ENCODE measurements at places on chromosomes 7 and 10.

DNA sequence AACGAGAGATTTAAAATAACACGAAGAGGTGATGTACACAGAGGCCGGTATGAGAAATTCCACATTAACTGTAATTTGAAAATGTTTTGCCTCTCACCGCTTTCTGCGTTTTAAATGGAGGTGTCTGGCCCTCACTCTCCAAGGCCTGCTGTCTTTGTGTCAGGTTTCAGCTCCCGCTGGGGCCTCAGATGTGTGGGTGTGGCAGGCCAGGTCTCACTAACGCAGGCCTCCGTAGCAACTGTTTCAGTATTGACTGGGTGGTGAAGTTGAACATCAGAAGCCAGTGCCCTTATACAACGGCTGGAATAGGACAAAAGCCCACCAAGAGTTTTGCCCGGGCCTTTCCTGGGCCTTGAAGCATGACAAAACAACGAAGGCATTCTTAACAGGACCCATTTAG lies 303.1 kb downstream of the ADARB2 start:
- no peak for DNase-seq

DNA sequence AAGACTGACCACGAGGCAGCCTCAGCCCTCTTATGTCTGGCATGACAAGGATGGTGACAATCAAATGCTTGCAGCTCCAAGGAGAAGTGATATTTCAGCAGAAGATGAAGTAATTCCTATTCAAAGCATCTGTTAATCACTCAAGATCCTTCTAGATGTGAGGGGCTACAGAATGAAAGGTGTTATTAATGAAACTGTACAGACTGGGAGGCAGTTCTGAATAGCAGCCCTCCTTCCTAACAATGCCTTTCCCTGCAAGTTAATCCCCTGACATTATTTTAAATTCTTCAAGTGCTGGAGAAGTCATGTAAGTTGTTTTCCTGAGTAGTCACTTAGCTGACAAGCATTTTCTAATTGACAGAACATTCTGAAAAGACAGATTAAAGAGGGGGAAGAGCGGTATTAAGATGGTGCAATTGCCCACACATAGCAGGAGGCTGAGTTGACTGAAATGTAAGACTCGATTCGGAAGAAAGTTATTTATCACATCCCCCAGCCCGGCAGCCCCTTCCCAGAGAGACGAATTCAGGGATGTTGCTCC lies 300.8 kb downstream of the GRID1 start:
- DNase-seq = no peak

DNA sequence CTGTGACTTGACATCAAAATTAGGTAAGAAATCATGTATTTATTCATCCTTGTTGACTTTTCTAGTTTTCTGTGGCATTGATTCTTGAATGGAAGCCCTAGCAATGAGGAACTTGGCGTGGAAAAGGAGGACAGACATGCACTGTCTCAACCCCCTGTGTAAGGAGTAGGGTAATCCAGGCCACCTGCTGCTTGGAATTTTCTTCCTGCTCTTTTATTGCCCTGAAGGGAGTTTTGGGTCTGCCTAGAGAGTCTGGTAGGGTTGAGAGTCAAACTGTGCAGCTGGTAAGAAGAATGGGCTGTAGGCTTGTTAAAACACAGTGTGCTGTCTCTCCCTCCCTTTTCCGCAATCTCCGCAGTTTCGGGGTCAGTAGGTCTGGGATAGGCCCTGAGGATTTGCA lies 19.7 kb downstream of the ZNF32 start:
- no peak for DNase-seq

DNA sequence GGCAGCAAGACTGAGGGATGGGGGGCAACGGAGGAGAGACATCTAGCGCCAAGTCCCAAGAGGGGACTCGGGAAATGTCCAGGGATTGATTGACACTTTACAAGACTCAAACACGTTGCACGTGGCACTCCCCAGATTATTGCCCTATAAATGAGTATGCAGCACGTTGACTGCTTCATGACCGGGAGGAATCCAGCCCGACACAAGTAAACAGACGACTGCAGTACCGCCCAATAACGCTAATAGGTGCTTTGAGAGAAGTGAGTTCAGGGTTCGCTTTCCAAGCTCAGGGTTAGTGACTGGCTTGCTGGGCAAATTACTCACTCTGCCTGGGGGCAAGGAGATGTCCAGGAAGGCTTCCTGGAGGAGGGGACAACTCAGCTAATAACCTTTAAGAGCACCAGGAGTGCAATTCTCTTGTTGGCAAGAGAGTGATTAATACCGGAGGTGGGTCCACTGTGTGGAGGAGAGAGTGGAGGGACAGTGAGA lies 73.3 kb upstream of the MYL10 start:
- no peak for DNase-seq

DNA sequence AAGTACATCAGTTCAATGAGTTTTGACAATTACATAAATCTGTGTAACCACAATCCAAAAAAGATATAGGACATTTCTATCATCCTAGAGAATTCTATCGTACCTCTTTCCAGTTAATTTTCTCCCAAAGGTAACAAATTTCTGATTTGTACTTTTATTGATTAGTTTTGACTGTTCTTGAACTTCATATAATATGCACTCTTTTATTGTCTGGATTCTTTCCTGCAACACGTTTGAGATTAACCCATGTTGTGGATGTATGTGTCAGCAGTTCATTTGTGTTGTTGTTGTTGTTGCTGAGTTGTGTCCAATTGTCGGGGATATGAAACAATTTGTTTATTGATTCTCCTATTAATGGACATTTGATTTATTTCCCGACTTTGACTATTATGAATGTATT lies 145.9 kb upstream of the WDR11 start:
- DNase-seq = no peak

- DNase-seq = no peak
Observed at GRCh38 chr7:122919643-122920181, 33.5 kb upstream of the CADPS2 start.

DNA sequence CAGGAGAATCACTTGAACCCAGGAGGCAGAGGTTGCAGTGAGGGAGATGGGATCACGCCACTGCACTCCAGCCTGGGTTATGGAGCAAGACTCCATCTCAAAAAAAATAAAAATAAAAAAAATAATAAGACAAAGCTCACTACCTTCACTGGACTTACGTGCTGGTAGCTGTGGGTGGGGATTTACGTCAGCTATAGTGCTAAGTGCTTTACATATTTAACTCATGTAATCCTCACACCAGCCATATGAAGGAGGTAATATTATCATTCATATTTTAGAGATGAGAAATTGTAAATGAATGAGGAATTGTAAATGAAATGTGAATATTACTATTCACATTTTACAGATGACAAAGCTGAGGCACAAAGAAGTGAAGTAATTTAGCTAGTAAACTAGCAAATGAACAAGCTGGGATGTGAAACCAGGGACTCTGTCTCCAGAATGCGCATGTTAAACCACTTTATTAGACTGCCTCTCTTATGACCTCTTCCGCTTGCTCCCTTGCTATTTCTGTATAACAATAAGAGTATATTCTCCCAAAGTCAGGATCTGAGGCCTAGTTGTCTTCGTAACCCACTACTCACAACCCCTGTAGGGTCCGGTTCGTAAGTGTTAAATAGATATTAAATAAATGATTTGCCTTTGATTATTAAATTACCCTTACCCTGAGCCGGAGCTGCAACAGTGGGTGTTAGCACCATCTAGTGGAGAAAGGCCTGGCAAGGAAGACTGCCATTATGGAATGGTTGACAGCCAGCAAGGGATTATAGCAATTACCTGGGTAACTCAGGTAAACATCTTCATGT lies 70.2 kb downstream of the HTR7 start:
- DNase-seq = no peak

- no peak for DNase-seq
Observed at GRCh38 chr7:156100086-156100485, 287.8 kb upstream of the SHH start.

DNA sequence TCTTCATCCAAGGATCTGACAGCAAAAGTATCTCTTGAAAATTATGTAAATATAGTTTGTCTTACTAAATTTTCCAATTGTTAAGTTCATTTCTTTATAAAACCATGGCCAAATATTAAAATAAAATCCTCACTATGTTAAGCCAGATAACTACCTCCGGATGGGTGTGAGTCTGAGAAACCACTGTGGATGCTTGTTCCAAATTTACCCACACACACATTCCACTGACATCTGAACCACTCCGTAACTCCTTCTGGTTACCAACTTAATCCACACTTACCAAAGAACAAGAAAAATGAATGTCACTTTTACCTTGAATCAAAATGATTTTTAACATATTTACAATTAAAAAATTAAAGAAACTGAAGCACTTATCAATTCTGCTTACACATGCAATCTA lies 19.7 kb downstream of the CYTH3 start:
- no peak for DNase-seq

DNA sequence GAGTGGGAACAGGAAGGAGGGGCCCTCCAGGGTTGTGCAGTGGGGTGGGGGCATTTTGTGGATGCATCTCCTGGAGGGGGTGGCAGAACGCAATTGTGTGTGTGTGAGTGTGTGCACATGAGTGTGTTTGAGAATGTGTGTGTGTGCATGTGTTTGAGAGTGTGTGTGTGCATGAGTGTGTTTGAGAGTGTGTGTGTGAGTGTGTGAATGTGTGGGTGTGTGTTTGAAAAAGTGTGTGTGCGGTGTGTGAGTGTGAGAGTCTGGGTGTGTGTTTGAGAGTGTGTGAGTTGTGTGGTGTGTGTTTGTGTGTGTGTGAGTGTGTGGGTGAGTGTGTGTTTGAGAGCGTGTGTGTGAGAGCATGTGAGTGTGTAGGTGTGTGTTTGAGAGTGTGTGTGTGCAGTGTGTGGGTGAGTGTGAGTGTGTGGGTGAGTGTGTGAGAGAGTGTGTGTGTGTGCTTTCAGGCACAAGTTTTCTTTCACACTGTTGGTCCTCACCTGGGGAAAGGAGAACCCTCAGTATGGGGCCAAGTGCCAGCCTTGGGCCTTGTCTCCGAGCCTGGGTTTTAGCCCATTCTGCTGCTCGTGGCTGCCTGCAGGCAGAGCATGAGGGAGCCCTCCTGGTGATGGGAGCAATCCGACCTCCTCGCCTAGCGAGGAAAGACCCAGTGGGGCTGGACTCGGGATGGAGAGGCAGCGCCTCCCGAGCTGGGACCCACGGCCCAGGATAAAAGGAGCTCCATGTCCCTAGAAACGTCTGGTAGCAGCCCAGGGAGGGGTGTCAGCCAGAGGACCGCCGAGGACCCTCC lies 35.6 kb downstream of the CDH23 start:
- DNase-seq = no peak

DNA sequence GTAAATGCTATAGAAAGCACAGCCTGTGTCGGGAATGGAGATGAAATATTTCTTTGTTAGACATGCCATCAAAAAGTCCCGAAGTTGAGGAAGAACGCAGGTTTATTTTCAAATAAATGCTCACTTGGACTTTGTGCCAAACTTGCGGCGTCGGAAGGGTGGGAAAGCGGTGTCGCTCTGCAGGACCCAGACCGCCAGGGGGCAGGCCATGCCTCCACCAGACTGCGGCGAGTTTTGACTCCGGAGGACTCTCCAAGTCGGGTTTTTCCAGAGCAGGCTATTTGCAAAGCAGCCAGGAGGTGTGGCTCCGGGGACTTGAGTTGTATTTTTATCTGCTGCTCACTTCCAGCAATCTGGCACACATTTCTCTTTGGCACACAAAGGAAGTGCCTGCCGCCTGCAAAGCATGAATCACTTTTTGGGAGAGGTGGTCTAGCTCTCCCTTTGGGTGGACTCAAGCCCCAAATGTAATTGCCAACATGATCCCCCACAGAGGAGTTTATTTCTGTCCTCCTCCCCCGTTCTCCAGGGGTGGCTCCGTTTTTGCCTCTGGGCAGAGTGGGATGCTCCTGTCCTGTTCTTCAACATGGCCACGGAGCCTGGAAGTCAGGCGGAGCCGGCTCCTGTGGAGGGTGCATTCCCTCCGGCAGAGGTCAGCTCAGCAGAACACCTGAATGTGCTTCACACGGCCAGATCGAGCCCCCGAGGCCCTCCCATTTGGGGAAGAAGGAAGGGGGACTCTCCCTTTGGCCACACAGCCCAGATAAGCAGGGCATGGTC lies 82.3 kb upstream of the GPR26 start:
- no peak for DNase-seq

DNA sequence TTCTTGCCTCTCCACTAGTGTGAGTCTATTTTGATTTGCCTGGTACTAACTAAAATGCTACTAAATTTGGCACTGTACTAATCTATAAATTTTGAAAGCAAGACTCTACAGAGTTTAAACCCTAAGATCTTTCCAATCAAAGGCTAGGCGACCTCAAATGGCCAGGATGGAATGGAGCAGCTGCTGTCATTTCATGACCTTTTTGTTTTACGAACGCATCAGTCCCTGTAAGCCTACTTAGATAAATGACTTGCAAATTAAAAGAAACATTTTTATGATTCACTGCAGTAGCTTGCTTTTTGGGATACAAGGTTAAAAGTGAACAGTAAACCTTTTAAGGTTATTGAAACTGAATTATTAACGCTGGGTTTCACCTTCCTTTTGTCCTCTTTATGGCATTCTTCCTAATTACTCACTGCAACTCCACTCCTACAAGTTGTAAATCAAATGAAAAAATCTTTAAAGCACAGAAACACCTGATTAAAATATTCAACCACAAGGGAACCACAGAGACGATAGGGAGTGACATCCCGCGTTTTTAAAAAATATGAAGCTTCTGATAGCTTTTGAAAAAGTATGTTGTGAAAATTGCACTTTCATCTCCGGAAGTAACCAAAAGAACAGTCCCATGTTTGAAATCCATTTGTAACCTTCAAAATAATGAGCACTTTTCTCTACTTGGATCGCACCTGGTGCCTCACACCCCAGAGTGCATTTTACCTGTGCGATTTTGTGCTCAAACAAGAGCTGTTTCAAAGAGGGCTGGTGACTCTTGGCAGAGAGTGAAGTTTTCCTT lies 595.1 kb downstream of the PARD3 start:
- DNase-seq = no peak

- no peak for DNase-seq
Observed at GRCh38 chr7:100887516-100888290, 1.8 kb downstream of the UFSP1 start.

DNA sequence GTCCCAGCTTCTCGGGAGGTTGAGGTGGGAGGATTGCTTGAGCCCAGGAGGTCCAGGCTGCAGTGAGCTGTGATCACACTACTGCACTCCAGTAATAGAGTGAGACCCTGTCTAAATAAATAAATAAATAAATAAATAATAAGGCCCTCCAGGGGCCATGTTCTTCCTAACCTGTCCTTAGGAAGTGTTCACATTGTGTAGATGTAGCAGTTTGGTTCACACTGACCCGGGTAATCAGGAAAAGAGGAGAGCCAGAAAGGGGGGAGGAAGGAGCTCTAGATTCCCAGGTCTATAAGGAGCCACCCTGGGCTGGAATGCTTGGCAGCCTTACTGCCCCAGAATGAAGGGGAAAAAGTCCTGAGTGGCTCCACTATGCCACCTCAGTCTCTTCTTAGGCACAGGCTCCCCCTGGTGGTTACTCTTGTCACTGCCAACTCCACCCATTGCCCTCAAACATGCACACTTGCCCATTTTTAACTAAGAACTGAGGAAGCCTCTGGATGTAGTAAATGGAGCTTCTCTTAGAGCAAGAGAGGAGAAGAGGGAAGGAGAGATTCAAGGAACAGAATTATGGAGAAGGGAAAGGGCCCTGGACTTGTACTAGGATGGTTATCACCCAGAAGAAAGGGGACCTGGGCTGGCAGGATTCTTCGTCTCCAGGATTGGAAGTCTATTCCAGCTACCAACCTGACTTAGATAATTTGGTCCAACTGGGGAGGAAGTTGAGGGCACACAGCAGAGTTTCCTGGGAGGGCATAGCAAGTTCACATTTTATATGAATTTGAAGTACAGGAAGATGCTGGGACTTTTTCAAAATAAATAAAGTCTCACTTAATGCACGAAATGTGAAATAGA lies 7.8 kb downstream of the HPS6 start:
- DNase-seq = no peak

- no peak for DNase-seq
Observed at GRCh38 chr10:23095966-23096801, 805 bp downstream of the MSRB2 start.

GRCh38 chr10:627032-627992 lies 62.2 kb downstream of the DIP2C start:
- DNase-seq = no peak

Measured in brain pericyte (primary cell).